ENCODE measurements at places on chromosomes 3 and 15.

DNA sequence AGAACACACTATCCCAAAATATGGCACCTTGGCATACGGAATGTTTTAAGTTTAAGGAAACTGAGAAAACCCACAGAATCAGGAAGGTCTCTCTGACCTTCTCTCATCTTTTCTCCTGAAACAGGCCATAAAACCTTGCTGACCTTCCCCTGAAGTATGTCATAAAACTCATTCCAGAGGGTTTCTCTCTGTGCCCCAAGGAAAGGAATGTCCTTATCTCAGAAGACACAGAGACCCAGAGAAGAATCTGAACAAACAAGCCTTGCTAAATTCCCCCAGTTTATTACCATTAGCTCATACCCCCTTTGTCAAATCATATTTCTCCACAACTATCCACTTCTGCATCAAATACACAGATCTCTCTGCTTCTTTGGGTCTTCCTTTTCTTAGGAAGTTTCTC lies 603.1 kb downstream of the MCTP2 start:
- no peak for DNase-seq

GRCh38 chr3:140344601-140345205 lies 333.2 kb upstream of the TRIM42 start:
- no peak for DNase-seq

GRCh38 chr3:191343115-191343514 lies 12.8 kb upstream of the UTS2B start:
- no peak for DNase-seq

- no peak for DNase-seq
These were observed 14.3 kb downstream of the MEF2A start for GRCh38 chr15:99580076-99580475.

DNA sequence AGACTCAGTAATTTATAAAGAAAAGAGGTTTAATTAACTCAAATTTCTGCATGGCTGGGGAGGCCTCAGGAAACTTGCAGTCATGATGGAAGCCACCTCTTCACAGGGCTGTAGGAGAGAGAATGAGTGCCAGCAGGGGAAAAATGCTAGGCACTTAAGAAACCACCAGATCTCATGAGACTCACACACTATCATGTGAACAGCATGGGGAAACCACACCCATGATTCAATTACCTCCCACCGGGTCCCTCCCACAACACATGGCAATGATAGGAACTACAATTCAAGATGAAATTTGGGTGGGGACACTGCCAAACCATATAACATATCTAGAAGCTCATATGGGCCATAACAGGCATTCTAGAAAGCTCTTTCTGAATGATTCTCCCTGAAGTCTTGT lies 190.3 kb downstream of the WNT5A start:
- peak; percentile 38 for DNase-seq

GRCh38 chr3:38490281-38491030 lies 5.7 kb upstream of the EXOG start:
- no peak for DNase-seq

- DNase-seq = peak; percentile 47
These were observed 144.9 kb downstream of the FBN1 start for GRCh38 chr15:48500595-48500994.

DNA sequence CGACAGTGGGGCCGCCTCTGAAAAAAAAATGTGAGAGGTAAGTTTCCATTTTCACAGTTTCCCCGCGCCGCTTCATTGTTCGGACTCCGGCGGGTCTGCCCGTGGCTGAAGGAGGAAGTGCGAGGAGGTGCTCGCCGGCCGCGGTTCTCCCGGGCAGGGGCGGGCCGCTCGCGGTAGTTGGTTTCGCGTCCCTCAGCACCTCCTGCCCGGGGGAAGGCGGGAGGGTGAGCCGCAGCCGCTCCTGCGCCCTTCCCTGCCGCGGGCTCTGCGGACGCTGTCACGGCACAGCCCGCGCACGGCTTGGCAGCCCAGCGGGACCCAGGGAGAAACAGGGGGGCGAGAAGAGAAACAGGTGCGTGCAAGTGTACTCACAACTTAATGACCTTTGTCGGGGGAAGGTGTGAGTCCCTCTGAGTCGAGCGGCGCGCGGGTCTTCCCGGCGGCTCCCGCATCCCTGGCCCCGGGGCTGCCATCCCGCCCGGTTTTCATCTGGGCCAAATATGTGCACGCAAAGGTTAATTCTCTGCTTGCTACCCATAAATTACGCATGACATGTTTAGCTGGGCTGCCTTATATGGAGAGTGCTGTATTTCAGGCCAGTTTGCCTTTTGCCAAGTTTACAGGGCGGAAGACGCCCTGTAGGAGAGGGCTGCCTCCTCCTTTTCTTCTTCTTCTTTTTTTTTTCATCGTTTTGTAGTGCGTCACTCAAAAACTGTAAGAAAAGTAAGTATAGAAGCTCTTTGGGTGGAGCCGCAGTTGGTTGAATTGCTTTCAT lies 514 bp downstream of the MBNL1 start:
- peak; percentile 89 for DNase-seq

DNA sequence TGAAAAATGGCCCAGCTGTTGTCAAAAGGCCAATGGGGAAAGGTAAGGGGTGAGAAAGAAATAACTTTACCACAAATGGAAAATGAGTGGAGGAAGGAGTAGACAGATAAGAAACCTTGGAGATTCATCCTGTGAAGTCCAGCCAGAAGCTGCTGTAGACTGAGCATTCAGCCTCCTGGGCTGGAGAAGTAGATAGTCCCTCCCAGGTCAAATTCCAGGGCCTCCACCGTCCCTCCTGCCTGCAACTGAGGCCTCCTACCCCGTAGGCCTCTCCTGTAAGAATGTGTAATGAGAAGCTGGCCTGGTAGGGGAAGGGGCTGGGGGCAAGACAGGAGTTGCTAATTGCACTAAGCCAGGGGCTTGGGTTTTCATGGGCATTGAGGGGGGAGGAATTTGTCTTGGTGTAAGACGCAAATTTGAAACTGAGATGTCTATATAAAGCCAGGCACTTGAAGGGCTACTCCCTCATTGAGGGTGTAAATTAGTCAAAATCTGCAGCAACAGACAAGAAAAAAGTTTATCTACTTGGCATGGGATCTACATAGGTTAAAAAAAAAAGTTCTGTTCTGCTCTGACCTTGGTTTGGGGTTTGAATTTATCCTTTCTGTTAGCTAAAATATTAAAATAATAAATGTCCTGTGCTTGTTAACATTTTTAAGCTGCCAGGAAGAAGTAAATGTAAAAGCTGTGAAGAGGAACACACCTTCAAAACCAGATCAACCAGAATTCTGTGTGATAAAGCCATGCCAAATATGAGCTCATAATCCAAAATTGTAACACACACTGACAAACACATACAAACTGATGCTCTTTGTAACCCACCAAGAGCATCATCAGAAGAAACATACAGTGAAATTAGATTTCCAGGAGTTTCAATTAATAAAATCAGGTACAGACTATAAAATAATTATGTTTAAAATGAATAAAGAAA lies 1.7 kb upstream of the RBP2 start:
- DNase-seq = no peak

GRCh38 chr3:78406396-78406795 lies 1361.4 kb downstream of the ROBO1 start:
- DNase-seq = no peak

- DNase-seq = no peak
These were observed 114.4 kb downstream of the TPRG1 start for GRCh38 chr3:189286188-189286587.

DNA sequence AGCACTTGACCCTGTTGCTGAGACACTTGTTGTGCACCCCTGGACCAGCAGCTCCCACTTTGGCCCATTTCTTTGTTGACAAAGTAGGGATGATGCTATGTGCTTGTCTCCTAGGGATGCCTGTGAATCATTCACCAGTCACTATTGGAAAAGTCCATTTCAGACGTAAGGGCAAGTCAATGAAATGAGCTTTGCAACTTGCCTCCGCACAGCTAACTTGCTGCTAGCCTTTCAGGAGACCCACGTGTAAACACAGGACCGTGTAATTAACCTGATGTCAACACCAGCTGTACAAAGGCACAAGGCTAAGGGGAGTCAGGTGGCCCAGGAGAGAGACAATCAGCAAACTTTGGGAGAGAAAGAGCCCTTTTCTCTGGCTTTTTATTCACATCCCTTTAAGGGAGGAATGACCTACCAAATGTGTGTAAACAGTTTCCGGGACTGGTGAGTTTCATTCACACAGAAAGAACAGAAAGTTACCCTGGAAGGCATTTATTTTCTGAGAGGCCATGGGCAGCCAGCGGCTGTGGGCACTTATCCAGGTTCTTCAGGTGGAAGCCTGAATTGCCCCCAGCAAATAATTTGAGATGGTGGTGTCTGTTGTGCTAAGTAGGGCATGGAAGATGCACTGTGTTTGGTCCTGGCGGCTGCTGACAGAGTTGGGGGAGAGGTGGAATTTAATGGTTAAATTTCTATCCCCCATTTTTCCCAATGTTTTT lies 54.0 kb downstream of the TIPARP start:
- peak; percentile 74 for DNase-seq

DNA sequence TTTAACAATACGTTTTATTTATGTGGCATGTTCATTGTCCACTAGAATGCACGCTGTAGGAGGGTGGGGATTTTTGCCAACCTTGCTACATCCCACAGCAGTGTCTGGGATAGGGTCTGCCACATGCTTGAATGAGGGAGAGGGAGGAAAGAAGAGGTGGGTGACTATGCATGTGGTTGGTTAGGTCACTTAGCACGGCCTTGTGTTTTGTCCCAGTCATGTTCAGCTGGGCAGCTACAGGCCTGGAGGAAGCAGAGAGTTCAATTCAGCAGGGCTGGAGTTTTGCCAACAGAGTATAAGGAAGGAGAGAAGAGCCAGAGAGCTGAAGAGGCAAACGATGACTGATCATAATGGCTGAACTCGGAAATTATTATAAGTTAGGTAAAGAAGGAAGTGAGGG lies 268.4 kb upstream of the NSMCE3 start:
- no peak for DNase-seq

DNA sequence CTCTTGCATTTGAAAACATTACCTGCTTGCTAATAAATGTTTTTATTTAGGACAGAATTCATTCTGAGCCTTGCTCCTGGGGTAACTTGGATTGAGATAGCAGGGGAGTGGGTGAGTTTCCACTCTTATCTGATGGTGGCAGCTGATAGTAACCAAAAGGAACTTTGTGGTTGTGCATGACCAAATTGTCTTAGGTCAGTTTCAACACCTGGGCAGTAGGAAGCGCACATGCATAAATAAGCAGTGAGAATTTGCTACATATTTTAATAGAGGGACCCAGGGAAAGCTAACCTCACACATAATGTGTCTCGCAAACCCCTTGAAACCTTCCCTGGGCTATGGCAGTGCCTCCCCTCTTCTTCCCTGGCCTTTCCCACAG lies 65.4 kb upstream of the XCR1 start:
- no peak for DNase-seq

GRCh38 chr15:56821721-56822425 lies 88.6 kb upstream of the ZNF280D start:
- DNase-seq = peak; percentile 74

DNA sequence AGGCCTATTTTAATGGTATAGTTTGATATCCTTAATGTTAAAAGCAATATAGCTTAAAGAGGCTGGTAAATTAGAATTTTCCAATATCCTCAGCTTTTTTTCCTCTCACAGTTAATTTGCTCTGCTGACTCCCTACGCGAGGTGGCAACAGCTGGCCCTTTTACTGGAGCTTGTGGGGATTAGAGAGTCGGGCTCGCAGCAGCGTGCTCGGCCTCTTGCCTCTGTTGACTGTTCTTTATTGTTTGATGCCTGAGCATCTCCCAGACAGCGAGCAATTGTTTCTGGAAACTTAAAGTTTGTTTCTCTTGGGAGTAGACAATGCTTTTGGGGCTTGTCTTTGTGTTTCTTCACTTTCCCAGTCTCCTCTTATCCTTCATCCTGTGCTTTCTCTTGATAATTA lies 80.8 kb downstream of the OPA1 start:
- no peak for DNase-seq

DNA sequence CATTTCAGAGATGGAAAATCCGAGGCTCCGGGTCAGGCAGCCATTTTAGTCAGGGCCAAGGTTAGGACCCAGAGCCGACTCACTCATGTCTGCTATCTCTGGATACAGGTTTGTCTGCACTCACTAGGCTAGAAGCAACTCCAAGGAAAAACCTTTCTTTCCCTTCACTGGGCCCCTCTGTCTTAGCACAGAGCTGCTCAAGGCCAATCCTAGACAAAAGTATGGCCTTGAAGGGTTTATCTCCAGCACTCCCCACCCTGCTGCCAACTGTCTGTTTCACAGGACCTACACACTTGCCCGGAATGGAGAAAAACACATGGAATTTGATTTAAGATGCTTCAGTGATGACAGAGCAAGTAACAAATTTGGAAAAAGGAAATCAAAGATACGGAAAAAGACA lies 25.6 kb downstream of the ACAN start:
- DNase-seq = no peak

All from GM23248 (cell line).